ENCODE measurements at places on chromosomes 6 and 20.
A peak's percentile ranks its signal among the peaks of the same experiment; 100 is the strongest.

DNA sequence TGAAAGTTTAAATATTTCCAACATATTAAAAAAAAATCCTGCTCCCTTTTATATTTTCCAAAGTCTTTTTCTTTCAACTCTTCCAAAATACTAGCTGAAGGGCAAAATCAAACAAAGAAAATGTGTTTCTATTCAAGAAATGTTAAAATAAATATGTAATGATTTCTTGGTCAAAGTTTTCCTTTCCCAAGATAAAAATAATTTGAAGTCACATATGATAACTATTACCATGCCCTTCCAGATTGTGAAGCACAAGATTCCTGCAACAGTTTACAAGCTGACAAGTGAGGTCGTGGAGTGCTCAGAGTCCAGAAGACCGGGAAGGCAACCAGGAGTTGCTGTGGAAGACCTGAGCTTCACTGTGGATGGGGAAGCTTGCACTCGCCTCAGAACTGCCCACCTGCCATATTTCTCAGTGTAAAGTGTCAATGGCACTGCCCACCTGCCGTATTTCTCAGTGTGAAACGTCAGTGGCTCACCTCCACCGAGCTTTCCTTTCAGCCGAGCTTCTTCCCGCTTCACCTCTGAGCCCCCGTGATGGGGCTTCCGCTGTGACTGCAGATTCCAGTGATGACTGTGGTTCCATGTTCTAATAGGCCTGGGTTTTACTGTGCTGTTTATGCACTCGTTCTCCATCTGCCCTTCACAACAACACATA, 160.5 kb downstream of the THBS2 start:
- DNase-seq = no peak

DNA sequence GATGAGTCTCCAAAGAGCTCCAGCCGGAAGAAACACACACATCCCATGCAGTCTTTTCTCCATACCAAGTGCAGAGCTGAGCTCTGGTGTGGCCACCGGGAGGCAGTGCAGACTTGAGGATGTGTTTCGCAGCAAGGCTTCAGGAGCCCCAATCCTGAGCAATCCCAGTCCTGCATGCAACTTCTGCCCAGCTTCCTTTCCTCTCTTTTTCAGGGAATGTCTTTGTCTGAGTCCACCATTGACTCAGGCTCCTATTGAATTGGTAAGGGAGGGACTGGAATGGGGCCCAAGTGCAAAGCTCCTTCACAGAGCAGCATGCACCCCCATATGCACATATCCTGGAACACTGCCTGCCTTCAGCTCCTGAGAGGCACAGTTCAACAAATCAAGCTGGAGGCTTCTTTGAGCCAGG, 50.5 kb upstream of the ASIP start:
- peak; percentile 71 for DNase-seq

DNA sequence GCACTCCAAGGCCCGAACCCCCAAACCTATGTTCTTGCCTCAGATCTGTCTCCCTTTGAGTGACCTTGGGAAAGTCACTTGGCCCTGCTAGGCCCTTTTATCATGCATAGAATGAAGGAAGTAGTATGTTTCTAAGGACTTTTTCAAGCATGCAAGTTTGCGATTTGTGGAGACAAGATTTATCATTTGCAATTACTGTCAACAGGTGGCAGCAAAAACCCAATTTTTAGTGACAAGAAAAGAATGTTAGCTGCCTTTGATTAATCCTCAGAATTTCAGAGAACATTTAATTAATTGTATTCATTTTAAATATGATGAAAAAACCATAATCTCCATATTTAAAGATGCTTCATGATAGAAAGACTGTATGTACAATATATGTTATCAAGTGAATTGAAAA, 28.3 kb upstream of the PREP start:
- no peak for DNase-seq

DNA sequence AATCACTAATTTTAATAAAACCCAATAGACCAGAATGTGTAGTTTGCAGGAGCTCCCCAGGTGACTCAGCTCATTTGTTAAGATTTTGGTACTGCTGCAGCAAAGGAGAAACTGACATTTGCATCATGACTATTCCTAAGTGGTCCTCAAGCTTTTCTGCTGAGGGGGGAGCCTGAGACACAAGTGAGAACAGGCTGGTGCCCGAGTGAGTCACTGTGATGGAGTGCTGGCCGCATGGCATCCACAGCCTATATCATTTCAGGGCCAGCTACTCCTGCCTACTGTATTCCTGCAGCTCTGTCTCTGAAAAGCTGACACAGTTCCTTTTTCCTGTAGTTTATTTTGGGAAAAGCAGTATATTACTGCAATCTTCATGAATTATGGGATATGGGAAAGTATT, 113.7 kb upstream of the ENPP5 start:
- no peak for DNase-seq

- DNase-seq = no peak
Observed at GRCh38 chr6:3414327-3415081, 42.3 kb downstream of the SLC22A23 start.

- no peak for DNase-seq
Observed at GRCh38 chr6:71252410-71252809, 36.2 kb upstream of the OGFRL1 start.

DNA sequence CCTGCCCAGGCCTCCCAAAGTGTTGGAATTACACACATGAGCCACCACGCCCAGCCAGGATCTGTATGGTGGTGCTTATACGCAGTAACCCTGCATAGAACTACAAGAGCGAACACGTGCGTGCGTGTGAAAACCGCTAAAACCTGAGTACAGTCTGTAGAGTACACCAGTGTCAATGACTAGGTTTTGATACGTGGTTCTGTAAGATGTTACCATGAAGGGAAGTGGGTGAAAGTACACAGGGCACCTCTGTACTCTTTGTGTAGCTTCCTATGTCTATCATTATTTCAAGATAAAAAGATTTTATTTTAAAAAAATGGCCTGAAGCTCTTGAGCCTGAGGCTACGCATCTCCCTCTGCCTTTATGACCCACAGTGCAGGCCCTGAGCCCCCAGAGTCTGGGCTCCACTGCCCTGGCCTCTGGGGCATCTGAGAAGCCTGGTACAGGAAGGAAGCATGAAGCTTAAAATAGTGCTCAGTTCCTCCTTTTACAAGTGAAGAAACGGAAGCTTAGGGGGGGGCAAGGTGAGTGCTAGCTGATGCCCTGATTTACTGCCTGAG, 21.6 kb downstream of the LY86 start:
- DNase-seq = no peak

DNA sequence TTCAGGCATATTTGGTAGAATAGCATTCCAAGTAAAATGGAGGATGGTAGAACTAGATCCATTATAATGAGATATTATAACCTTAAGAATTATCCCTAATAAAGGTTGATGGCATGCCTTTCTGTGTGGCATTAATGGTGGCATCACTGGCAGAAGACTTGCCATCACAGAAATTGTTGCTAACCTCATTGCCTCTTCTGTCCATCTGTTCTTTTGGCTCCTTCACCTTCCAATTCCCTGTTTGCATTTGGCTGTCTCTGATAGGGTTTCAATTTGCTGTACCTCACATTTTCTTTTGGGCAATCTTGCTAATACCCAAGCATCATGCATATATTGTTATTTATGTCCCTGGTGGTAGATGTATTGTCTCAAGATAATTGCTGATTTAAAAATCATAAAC, 98.9 kb downstream of the SMPDL3A start:
- no peak for DNase-seq

DNA sequence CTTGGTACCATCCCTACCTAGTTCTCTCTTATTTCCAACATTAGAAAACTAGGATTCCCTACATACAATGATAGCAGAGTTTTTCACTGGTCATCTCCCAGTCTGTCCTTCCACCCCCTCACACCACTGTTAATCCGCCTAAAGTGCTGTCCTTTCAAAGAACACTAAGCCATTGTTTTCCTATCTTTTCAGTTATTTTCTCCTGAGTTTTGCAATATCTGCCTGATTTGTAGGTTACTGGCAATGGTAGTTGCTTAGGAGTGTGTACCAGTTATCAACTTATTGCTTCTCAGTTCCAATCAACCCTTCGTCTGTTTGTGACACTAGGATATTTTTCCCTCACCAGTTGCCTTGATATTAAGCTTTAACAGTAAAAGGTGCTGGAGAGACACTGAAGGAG, 135.0 kb downstream of the EPM2A start:
- DNase-seq = no peak

DNA sequence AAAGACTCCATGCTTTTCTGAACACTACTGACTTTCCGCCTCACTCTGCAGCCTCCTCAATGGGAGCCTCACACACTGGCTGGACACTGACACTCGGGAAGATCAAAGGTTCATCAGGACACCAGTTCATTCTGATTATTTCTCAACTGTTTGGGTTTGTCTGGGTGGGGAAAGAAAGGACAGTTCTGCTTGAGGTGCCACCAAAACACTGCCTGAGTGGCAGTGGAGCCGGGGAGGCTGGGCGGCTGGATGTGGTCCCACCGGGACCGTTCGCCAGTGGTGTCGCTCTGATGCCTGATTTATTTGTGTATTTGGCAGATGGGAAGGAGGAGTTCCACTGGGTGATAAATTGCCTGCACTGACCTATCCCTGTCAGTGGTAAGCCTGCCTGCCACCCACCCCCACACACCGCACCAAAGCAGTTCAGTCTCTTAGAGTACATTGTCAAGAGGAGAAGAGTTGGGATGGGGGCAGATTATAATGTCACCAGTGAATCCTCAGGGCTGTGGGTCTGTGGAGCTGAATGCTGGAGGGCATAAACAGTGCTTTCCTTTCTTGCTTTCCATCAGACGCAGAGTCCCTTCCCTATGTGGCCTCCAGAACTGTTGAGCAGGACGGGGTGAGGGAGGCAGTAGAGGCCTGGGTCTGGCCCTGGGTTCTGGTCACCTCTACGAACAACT, 49.8 kb downstream of the EDN1 start:
- DNase-seq = peak; percentile 57

DNA sequence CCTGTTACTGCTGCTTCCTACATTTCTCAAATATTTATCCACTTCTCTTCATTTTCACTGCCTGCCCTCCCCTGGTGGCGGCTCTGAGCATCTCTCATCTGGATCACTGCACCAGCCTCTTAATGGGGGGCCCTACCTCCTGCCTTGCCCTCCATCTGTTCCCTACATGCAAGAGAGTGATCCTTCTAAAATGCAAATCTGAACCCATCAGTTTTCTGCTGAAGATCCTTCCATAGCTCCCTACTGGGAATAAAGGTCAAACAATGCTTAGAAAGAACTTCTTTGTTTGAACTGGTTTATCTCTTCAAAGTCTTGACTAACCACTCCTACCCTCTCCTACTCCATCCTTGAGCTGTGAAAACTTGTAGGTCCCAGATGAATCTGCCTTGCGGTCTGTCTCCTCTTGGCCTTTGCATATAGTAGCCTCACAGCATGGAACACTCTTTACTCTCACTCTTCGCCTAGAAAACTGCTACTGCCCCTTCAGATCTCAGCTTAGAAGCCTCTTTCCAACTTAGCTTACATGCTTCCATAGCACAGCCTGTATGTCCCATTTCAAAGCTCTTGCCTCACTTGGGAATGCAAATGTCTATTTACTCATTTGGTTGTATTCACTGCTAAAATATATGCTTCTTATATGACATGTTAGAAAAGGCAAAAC, 119.3 kb downstream of the QRSL1 start:
- no peak for DNase-seq

GRCh38 chr6:107636486-107636885, 146.6 kb downstream of the SOBP start:
- no peak for DNase-seq

DNA sequence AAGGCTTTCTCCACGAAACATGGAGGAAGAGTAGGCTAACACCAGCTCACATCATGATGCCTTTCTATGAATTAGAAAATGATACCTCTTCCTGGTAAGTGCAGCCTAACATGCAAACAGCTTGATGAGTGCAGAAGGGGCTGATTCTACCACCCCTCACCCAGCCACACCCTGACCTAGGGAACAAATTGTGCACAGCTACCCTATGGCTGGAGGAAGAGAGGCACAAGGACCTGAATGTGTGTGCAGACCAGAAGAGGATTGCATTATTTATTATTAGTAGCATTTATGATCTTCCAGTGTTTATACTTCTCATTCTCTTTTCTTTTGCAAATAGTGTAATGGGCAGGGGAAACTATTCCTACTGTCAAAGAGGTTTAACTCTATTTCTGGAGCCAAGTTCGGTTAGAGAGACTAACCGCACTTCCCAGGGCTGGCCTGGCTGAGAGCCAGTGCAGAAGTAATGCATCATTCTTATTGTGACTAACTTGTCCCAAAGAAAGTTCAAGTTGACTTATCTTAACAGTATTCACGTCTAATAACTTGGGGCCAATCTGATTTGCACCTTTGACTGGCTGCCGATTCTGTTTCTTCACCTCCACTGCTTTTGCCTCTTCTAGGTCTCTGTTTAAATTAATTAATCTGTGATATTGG, 237.5 kb downstream of the CD83 start:
- DNase-seq = no peak

DNA sequence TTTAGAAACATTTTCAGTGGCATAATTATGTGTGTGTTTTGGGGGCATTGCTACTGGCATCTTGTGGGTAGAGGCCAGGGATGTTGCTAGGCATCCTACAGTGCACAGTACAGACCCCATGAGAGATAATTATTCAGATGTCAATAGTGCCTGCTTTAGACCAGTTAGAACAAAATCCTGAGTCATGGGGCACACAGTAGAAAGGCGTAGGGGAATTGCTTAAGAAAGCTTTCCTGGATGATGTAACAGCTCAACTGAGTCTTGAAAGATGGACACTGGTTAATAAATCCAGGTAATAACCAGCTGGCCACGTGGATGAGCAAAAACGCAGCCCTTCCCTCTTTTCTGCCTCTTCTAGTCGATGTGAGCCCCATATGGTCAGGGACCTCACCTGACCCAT, 51.1 kb downstream of the KCNB1 start:
- no peak for DNase-seq

- no peak for DNase-seq
Observed at GRCh38 chr6:83509441-83509840, 2.9 kb upstream of the PRSS35 start.

- no peak for DNase-seq
Observed at GRCh38 chr20:41476013-41476441, 109.4 kb upstream of the EMILIN3 start.

DNA sequence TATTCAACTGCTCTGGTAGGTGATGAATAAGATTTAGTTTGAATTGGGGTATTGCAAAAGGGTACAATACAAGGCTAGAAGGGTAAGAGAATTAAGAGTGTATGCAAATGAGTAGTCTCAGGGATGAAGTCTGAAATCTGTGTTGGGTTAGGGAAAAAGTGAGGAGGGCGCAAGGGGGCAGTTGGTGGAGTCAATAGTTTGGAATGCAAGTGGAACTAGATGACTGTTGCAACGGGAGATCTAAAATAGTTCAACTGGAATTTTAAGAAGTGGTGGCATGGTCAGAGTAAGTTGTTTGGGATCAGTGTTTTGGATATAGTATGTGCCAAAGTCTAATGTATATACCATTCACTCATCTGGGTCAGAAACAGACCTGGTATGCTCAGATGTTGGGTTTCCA, 329.6 kb downstream of the GJA1 start:
- no peak for DNase-seq

- no peak for DNase-seq
Observed at GRCh38 chr20:33709398-33709797, 10.7 kb downstream of the PXMP4 start.

DNA sequence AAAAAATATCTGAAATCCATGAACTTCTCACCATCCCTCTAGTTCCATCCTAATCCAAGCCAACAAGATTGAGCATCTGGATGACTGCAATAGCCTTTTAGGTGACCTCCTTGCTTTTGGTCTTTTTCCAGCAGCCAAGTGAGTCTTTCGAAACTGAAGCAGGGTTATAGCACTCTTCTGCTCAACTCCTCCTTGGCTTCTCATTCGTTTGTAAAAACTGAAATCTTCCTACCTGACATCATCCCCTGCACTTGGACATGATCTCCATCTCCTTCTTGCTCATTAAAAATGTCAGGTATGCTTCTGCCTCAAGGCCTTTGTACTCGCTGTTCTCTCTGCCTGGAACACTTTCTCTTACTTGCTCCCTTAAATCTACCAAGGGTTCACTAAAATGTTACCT, 46.0 kb downstream of the STX7 start:
- no peak for DNase-seq
